ENCODE measurements at places on chromosomes 5 and 9.

GRCh38 chr9:136053757-136054142 is 41.3 kb downstream of the NACC2 start:
- H3K4me3 ChIP-seq: no peak overlapping the region
- no peak overlapping the region for H3K27ac ChIP-seq
- H3K27me3 ChIP-seq: peaks cover 96% of the 10 kb centered on the region
- H3K36me3 ChIP-seq: no peaks in the 10 kb centered on the region
- no peak for DNase-seq

- no peak for DNase-seq
- no peak overlapping the region for H3K27ac ChIP-seq
- no peaks in the 10 kb centered on the region for H3K27me3 ChIP-seq
- H3K4me3 ChIP-seq: no peak overlapping the region
These were observed 15.1 kb upstream of the CSNK1G3 start for GRCh38 chr5:123496892-123497291.

DNA sequence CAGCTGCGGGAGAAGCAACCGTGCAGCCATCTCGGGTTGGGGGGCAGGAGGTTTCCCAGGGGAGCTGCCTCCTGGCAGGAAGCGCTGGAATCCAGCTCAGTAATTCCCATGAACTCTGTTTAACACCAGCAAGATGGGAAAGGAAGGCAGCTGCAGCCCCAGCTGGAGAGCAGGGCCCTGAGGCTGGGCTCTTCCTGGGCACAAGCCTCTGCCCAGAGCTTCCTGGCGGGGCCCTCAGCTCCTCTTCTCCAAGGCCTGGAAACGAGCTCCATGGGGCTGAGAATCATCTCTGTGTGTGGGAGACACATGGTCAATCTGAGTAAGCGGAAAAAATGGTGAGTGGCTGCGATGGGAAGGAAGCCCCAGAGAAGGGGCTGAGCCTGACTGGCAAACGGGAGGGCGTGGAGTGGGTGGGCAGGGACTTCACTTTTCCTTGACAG is 6.3 kb downstream of the MRPL36 start:
- peaks cover 21% of the 10 kb centered on the region for H3K4me1 ChIP-seq
- DNase-seq: peak; percentile 17
- H3K4me3 ChIP-seq: peak overlapping the region; percentile 51
- H3K27ac ChIP-seq: peak overlapping the region; percentile 94

DNA sequence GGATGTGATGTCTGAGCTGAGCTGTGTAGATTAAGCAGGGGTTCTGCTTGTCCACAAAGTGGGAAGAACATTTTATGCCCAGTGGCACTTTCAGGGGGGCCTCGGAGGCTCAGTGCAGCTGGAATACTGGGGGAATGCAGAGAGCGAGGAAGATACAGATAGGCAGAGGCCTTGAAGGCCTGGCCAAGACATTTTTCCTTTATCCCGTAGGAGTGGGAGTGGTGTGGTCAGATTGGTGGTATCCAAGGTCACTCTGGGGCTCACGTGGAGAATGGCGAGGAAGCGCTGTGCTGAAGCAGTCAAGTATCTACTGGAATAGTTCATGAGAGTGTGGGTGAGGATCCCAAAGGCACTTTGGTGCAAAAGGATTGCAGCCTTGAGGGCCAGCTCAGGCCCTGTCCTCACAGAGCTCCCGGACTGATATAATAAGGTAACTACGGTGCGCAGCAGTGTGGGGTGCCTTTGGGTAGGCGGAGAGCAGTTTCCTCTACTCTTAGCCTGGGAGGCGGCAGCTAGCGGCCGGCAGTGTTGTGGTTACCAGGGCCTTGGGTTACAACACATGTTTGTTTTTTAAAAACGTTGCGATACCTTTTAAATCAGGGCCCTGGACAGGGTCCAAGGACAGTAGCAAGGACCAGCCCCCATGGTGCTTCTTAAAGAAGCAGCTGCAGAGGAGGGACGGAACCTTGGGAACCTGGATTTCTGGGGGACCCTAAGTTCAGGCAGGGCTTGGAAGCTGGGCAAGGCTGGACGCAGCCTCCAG is 10.8 kb upstream of the CCDC69 start:
- peaks cover 47% of the 10 kb centered on the region for H3K4me1 ChIP-seq
- peak overlapping the region; percentile 43 for H3K4me3 ChIP-seq
- no peaks in the 10 kb centered on the region for H3K36me3 ChIP-seq
- DNase-seq: peak; percentile 88
- peak overlapping the region; percentile 83 for H3K27ac ChIP-seq

- no peak overlapping the region for H3K4me3 ChIP-seq
- H3K27me3 ChIP-seq: no peaks in the 10 kb centered on the region
- no peak for DNase-seq
- H3K27ac ChIP-seq: no peak overlapping the region
- no peaks in the 10 kb centered on the region for H3K4me1 ChIP-seq
These were observed 26.1 kb downstream of the AP3B1 start for GRCh38 chr5:78268356-78268755.

All from MM.1S (cell line).